ENCODE measurements at places on chromosomes 1 and 21.

DNA sequence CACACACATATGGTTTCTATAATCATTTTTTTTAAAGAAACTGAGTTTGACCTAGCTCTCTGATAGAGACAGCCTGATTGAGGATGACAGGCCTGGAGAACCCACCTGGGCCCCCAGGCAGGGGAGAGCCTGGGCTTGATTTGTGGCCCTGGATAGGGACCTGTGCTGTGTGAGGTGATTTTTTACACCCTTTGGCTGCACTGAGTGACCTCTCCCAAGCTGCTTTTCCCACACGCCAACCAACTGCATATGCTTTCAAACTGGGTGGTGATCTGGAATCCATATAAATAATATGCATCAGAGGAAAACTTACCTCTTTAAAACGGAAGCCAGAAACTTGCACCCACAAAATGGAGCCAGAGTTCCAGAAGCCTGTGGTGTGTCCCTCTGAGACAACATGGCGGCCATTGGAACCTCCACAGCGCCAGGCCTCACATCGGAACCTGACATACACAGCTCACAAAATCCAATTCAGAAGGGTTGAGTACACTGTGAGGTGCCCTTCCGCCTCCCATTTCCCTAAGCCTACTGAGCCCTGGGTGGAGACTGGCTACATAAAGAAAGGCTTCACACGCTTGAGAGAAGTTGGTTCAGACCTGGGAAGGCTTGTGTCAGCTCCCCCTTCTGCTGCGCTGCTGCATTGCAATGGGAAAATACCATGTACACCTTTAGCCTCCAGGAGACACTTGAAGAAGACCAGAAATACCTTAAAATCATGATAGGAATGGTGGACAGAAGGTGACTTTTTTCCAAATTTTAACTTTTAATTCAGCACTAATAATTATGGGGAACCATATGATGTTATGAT, 160.7 kb downstream of the HHIPL2 start:
- DNase-seq = no peak

GRCh38 chr1:69519006-69519405, 48.7 kb upstream of the LRRC7 start:
- no peak for DNase-seq

DNA sequence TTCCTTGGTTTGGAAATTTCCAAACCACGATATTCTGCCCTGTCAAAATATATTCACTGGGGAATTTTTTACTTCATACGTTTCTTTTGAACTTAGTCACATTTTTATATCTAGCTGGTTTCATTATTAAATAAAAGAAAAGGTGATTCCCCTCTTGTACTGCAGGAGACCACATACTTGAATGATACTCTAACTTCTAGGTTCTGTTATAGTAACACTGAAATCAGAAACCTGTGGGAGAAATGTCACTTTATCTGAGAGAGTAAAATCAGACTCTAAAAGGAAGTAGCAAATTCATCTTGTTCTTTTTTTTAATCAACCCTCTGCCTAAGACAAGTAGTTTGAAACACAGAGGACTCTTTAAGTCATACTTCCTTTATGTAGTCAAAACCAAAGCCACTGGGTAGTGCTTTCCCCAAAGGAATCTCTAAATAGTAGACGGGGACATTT, 34.4 kb downstream of the MRPL39 start:
- peak; percentile 30 for DNase-seq

DNA sequence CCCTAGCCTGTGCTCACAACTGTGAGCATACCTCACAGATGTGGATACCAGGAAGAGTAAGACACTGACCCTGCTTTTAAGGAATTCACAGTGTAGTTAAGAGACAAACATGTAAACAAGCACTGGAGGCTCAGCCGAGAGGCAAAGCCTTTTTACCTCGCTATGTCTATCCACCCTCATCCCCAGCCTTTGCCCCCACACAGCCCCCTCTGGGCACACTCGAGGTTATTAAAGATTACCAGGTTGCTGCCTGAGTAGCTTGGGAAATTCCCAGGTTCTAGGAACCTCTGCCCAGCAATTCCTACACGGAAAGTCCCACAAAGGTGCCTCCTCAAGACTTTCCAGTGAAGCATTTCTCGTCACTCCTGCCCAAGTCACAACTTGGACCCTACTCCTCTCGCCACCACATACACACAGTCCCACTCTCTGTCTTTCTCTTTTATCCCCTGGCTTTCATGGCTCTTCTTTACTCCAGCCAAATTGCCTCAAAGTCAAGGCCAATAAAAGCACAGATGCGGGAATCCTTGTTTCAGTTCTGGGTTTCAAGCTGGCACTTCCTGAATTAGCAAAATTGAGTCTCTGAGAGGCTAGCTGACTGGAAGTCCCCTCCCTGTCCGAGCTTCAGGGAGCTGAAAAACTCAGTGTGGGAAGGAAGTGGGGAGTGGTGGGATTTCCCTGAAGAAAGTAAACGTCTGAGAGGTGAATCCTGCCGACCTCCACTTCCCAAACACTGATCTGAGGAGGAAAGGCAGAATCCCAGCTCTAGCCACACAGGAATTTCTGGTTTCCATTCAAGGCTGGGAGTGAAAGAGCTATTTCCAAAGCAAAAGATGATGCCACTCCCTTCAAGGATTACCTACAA, 7.6 kb downstream of the DENND2D start:
- peak; percentile 68 for DNase-seq

GRCh38 chr1:221227460-221227859, 348.2 kb downstream of the HLX start:
- no peak for DNase-seq

- no peak for DNase-seq
Observed at GRCh38 chr1:56171670-56172069, 407.7 kb downstream of the PLPP3 start.

DNA sequence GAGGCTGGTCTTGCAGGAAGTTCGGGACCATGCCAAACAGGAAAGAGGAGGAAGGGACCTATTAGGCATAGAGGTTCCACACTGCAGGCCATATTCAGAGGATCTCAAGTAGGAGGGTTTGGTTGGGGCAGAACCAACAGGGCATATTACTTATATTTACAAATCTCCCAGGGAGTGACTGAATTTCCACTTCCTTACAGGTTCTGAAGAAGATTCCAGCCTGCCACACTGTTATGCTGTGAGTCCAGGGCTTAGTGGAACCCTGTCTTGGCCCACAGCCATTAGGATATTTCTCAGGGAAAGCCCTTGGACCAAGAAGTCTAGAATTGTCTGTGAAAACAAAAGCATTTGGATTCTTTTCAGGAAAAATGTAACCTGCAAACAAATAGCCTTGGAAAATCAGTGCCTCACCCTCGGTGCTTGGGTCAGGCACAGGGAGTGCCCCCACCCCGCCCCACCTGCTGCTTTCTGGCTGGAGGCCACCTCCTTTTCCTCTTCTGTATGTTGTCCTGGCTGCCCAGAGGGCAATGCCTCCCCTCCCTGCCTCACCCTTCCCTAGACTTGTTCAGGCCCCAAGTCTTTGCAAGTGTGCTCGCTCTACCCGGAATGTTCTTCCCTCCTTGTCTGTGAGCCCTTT, 41.0 kb upstream of the JUN start:
- no peak for DNase-seq

- no peak for DNase-seq
Observed at GRCh38 chr1:62599044-62599443, 1.7 kb downstream of the ANGPTL3 start.

DNA sequence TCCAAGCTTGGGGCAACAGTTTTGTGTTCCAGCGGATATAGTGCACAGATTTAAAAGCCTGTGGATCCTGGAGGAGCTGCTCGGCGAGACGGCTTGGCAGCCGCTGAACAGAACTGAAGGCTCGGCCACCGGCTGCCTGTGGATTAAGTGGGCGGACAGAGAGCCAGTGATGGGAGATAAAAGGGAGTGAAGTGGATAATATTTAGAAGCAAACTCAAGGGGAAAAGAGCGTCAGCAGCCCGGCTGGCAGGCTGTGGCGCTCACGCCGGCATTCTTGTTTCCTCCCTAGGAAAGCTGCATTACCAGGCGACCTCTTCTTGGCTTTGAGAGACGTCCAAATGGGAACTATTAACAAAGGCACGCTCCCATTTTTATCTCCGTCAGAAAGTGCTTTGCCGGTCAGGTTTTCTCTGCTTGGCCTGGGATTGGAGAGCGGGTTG, 10.4 kb downstream of the TRABD2B start:
- DNase-seq = no peak

DNA sequence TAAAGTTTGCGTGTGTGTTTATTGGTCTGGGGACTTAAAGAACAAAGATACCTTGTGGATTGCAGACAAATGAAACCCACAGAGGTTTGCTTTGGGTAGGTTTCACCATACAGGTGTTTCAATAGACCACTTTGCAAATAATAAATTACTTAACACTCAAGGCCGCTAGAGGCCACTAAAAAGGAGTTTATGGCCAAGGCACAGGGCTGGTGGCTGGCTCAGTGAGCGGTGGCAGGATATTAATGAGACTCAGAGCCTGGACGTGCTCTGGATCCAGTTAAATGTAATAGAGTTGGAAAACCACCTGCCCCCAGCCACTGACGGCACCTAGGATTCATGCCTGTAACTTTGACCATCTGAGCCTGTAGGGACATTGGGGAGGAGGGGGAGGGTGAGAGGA, 44.5 kb downstream of the LRRC38 start:
- DNase-seq = no peak

- DNase-seq = no peak
Observed at GRCh38 chr1:164240081-164240480, 318.9 kb upstream of the PBX1 start.

DNA sequence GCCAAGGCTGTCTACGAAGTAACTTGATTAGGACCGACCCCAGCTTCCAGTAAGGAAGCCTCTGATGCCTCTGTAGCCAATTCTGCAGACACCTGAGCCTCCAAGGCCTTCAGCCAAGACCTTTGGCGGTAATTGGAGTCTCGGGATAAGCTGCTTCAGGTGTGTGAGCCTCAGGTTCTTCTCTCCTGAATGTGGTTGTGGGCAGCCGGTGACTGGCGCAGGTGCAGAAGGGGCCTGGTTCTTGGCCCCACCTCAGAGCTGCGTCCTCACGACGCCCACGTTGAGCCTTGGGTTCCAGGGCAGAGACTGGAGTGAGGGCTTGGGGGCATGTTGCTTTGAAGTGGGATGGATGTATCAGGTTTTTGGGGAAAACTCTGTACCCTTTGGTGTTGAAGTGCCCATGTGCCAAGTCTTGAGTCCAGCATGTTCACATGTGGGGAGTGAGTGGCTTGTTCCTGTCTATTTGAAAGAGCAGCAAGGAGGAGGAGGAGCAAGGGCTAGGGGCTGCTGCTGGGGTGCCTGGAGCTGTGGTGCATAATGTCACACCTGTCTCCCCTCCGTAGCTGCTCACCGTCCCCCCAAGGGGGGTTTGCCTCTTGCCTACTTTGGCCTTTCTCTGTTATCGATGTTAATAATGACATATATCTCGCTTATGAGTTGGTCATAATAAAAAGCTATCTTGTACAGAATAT, 1.4 kb downstream of the PSEN2 start:
- DNase-seq = no peak

- DNase-seq = no peak
Observed at GRCh38 chr21:45516071-45516670, 26.1 kb downstream of the SLC19A1 start.

DNA sequence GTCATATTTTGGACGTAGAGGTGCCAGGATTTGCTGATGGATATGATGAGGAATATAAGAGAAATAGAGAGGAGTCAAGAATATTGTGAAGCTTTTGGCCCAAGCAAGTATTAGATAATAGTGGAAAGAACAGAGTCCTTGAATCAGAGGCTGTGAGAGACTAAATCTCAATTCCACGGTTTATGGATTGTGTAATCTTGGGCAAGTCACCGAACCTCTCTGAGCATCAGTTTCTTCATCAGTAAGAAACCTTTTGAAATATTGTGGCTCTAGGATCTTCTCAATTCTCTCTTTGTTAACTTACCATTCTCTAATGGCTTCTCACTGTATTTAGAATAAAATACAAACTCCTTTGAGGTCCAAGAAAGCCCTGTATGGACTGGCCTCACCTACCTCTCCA, 77.6 kb downstream of the RPS6KA1 start:
- DNase-seq = peak; percentile 81

DNA sequence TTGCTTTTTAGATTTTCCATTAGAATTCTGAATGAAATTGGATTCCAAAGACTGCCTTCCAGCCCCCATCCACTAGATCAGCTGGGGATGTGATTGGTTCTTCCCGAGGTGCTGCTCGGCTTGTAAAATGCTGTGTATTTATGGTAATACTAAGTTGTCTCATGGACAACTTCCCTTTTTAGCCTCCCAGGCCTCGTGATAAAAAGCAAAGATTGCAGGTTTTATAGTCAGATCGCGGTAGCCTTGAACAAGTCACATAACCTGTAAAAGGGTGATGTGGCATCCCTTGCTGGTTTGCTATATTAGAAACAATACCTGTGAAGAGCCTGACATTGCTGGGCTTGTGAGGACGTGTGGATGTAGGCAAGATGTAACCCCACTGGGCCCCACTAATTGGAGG, 10.4 kb downstream of the MUL1 start:
- peak; percentile 41 for DNase-seq

GRCh38 chr1:53315046-53315445, 12.8 kb downstream of the LRP8 start:
- no peak for DNase-seq

DNA sequence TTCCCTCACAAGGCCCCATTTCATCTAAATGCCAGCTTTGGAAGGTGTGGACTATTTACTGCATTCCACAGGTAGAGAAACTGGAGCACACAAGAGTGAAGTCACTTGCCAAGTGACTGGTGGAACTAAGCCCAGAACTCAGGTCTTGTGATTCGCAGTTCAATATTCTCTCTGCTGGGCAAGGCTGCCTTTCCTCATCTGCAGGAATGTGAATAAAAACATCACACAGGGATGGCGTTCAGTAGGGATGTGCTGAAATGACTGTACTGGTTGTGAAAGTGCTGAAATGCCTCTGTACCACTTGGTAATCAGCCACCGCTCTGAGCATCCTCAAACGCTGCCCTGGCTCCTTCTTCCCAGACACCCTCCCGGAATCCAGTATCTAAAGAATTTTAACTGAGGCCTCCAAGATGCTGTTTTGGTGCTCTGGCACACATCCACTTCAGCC, 145.6 kb downstream of the HIVEP3 start:
- DNase-seq = no peak

DNA sequence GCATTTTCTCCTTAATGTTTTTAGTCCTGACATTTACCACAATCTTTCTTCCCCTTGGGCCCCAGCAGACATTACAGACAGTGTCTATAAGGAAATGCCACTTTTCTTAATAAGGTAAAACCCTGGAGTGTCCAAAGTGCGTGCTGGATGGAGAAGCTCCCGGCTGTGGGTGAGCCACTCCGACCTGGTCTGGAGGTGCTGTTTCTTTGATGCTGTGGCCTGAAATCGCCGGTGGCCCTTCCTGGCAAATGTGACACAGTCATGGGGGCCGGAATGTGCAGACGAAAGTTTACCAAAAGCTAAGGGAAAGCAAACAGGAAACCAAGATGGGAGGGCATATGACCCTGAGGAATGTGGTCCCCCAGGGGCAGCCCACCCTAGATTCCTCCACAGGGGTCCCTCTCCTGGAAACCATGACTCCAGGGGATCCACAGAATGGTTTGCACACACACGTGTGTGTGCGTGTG, 77.9 kb downstream of the FHAD1 start:
- no peak for DNase-seq

- no peak for DNase-seq
Observed at GRCh38 chr21:37139154-37139553, 66.1 kb downstream of the TTC3 start.

Measured in inflammatory macrophage (primary cell).